ENCODE measurements at places on chromosomes 13 and 19.

GRCh38 chr13:29411481-29411880, 184.0 kb downstream of the SLC7A1 start:
- DNase-seq, result no peak

DNA sequence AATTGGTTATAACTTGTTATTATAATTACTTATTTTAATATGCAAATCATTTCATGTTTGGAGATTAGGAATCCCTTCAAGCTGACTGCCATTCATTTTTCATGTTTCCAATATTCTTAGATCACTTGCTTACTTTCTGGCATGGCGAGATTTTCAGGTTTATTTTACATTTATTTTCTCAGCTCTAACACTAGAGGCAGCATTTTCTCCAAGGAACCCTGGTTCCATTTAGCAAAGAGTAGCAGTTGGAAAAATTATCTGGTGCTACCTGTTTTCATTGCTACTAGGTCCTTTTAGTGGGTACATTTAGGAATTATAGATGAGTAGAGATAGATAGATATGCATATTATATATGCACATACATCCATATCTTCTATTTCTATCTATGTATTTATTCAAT, 90.9 kb upstream of the TRPC4 start:
- no peak for DNase-seq

- DNase-seq, result no peak
Measured at GRCh38 chr19:5355076-5355475, 14.5 kb upstream of the PTPRS start.

GRCh38 chr19:18501832-18502231, 20.0 kb downstream of the ELL start:
- DNase-seq, result no peak

GRCh38 chr13:60094385-60095088, 69.2 kb downstream of the DIAPH3 start:
- no peak for DNase-seq

DNA sequence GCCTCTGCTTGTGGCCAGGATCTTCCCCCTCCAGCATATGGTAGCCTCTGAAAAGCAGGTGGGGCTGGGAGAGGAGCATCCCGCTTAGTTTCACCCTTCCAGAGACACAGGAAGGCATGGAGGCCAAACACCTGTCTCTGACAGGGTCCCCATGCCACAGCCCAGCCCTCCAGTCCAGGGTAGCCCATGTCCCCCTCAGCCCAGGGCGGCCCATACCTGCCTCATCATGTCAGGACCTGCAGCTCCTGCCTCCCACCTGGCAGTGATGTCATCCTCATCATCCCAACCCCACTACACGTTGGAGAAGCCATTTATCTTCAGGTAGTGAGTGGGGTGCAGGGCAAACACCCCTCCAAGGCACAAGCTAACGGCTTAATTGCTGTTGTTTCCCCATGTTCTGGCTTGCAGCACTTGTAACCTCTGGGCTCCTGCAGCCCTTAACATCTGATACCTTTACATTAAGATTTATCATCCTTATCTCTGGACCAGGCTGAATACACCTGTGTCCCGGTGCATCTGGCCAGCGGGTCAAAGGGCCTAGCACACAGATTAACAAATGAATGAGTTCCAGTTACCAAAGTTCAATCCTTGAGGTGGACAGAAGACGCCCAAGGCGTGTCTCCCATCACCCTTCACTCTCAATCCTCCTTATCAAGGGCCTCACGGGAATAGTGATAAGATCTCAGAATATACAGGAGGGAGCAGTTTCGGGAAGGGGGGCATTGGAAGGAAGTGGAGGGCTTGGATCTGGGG, 22.2 kb downstream of the ZNF175 start:
- DNase-seq, result no peak

- DNase-seq, result no peak
Measured at GRCh38 chr19:2332341-2333026, 4.0 kb downstream of the SPPL2B start.

DNA sequence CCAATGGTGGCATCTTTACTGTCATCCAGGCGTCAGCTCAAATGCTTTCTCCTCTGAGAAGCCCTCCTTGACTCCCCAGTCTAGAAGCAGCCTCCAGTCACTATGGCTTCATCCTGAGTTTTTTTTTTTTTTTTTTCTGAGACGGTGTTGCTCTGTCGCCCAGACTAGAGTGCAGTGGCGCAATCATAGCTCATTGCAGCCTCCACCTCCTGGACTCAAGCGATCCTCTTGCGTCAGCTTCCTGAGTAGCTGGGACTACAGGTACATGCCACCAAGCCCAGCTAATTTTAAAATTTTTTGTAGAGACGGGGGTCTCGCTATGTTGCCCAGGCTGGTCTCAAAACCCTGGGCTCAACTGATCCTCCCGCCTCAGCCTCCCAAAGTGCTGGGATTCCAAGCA, 4.2 kb downstream of the NRTN start:
- DNase-seq, result no peak

DNA sequence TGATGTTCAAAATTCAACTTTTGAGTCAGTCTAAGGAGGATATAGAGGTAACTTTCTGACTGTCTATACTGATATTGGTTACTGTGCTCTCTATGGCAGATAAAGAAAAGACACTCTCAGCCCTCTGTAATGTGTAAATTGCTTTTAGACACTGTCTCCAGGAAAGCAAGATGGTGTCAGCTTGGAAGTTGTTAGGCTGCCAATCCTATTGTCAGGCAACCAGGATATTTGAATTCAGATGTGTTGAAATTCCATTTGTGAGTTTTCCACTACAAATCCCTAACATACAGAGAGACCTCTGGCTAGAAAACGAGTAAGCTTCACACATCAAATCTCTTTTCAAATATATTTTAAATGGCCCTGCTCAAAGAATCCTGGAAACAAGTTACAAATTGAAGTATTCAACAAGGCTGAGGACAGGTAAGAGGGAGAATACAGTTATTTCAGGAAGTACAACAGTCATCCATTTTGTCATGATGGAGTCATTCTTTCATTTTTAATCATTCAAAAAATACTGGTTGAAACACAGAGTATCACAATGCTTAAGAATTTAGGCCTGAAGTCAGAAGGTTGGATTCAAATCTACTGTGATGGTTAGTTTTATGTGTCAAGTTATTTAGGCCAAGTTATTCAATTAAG, 312.0 kb downstream of the OLFM4 start:
- no peak for DNase-seq

DNA sequence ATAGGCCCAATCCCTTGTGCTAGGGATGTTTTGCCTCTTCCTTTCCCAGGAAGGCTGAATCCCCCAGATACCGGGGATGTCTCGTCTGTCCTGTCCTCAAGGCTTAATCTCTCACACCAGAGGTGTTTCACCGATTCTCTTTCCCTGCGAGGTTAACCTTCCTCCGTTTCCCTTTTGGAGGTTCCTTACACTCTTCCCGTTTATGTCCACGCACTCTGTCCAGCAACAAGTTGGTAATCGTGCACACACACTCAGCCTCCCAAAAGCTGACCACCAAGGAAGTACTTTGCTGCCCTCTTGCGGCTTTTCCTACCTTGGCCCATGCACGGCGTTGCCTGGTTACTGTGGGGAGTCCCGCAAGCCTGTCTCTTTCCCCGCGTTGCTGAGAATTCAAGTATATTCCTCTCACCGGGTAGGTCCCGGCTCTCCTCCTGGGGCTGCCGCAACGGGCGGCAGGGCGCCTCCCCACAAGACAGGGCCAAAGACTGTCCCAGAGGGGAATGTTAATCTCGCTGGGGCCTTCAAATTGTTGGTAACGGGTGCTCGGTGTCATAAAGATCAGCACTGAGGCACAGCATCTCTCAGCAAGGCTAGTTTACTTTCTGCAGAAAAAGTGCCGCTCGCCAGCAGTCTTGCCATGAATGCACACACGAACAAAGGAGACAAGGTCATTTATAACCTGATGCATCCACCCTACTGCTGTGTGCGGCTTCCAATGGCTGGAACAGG, 36.7 kb upstream of the CD177 start:
- no peak for DNase-seq

- no peak for DNase-seq
Measured at GRCh38 chr13:35714121-35714520, 237.6 kb upstream of the MAB21L1 start.

GRCh38 chr19:2538096-2538757, 62.3 kb downstream of the GADD45B start:
- no peak for DNase-seq

- no peak for DNase-seq
Measured at GRCh38 chr13:37001921-37002250, 1.3 kb downstream of the EXOSC8 start.

DNA sequence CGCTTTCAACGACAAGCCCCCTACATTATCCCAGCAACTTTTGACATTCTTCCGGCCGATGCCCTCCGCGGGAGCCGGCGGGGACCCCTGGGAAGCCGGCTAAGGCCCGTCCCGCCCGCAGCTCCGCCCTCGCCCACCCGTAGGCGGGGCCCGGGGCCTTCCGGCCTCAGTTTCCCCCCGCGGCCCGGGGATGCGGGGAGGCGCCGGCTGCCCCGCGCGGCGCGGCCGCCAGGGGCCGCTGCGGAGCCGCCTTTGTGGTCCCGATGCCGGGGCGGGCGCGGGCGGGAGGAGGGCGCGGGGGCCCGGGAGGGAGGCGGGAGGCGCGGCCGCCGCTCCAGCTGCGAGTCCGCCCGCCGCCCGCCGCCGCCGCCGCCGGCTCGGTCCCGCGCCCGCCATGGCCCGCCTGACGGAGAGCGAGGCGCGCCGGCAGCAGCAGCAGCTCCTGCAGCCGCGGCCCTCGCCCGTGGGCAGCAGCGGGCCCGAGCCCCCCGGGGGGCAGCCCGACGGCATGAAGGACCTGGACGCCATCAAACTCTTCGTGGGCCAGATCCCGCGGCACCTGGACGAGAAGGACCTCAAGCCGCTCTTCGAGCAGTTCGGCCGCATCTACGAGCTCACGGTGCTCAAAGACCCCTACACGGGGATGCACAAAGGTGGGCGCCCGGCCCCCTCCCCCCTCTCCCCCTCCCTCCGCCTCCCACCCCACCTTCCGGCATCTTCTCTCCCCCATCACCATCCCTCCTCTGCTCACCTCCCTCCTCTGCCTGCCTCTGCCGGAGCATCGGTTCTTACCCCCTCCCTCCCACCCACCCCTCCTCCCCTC, at the start of gene CELF5:
CELF5 (plus strand) TSS at position 316 of the 823 bp plus-strand sequence; CDS start at position 395, 79 bp downstream.
- DNase-seq, result peak; percentile 23

DNA sequence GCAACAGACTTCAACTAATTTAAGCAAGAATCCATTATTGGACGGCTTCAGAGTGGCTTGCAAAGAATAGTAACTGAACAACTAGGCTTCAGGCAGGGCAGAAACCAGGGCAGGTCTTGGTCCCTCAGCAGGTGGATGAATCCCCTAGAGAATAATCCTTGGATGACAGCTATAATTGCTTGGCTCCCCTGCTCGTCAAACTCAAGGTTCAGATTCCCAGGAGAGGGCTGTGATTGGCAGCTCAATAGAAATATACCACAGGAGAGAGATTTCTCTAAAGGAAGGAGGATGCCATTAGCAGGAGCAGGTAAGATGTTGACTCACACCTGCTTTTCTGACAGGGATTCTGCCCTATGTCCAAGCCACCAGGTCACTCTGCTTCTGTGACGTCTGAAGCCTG, 89.6 kb upstream of the PCDH8 start:
- no peak for DNase-seq

DNA sequence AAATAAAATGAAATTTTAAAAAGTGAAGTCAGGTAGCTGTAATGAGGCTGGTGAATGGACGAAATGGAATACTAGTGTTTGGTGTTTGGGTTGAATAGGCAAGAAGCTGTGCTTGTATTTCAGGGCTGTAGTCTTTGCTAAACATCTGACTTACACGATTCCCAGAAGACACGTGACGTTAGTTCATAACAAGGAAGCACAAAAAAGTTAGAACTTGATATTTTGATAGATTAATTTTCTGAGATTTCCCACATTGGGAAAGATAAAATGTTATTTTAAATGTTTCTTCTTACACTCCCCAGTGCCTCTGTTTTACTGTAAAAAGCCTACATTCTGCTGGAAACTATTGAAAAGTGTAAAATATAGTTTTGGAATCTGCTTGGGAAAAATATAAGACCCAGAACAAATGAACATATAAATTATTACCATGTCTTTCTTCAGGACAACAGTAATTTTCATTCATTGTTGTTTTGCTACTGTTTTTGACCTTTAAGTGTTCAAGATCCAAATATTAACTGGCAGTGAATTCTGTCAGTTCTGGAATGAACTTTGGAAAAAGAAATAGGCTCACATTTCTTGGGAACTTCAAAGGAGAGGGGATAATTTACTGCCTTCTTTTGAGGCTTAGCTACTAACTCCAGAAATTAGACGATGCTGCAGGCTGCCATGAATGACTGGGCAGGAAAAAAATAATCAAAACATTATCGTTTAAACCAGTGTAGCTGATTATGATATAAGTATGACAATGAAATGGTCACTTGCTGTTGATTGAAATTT, 241.3 kb downstream of the SLITRK6 start:
- DNase-seq, result no peak
